ENCODE measurements at places on chromosomes 16 and 17. TPM values are rescaled to one million over a fixed set of nuclear protein-coding genes. Genes with fewer than 3 reads are reported as not detected.

GAS7 gene
- 94.6 TPM for total RNA-seq

CLEC18B gene
- 2.3 TPM for total RNA-seq

NPIPB9 gene
- 4.6 TPM for total RNA-seq

KRTAP3-2 gene
- total RNA-seq = not detected

SLC13A5 gene
- 2.3 TPM for total RNA-seq

DHX8 gene
- 37.8 TPM for total RNA-seq

LLGL2 gene
- total RNA-seq = 0.92 TPM

NECAB2 gene
- total RNA-seq = 81.4 TPM

CAVIN1 gene
- total RNA-seq = 10.6 TPM

PIK3R6 gene
- total RNA-seq = 0.69 TPM

SLFN12L gene
- 0.46 TPM for total RNA-seq

UBE2Z gene
- 66.7 TPM for total RNA-seq

MAP2K6 gene
- 26.3 TPM for total RNA-seq

LONP2 gene
- 69.0 TPM for total RNA-seq

GJC1 gene
- total RNA-seq = 31.4 TPM

C1QTNF8 gene
- total RNA-seq = not detected

ACSF2 gene
- 4.8 TPM for total RNA-seq

HCFC1R1 gene
- 20.3 TPM for total RNA-seq

C17orf100 gene
- total RNA-seq = 5.3 TPM

RNF227 gene
- 8.1 TPM for total RNA-seq

KRTAP4-3 gene
- total RNA-seq = not detected

ST6GALNAC2 gene
- total RNA-seq = 2.1 TPM

CD300H gene
- not detected for total RNA-seq
